ENCODE measurements at places on chromosomes 16 and 17.

- peak; percentile 70 for DNase-seq
Observed at GRCh38 chr17:74736513-74737298, at the start of gene RAB37. Gene RAB37, plus strand, starts transcription at chr17:74737256. Its CDS starts 17 bp downstream, at chr17:74737273.

GRCh38 chr16:80294172-80294571 is 246.6 kb upstream of the DYNLRB2 start:
- no peak for DNase-seq

- no peak for DNase-seq
Observed at GRCh38 chr17:44959821-44960531, 8.1 kb downstream of the C1QL1 start.

DNA sequence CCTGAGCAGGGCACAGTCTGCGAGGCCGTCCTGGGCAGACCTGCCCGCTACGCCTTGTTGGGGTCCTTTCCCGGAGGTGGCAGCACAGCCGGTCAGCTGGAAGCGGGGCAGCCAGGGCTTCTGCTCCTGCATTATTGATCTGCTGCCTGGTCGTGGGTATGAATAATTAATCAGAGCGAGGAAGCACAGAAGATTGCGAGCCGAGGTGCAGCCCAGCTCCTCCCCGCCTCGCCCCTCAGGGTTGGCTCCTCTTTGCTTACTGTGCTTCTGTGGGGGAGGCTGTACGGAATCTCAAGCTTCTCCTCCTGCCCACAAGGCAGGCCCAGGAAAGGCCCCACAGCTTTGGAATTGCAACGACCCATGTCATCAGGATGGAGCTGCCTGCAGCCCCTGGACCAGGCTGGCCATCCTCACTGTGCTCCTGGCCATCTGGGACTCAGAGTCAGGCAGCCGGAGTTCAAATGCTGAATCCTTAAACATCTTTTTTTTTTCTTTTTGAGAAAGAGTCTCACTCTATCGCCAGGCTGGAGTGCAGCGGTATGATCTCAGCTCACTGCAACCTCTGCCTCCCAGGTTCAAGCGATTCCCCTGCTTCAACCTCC is 25.6 kb downstream of the TRARG1 start:
- no peak for DNase-seq

All from LoVo (cell line).